ENCODE measurements at places on chromosomes 1 and 21.

GRCh38 chr1:92831368-92831761, 475 bp upstream of the RPL5 start:
- DNase-seq = no peak

- no peak for DNase-seq
Observed at GRCh38 chr1:207069858-207070506, 16.9 kb downstream of the PFKFB2 start.

DNA sequence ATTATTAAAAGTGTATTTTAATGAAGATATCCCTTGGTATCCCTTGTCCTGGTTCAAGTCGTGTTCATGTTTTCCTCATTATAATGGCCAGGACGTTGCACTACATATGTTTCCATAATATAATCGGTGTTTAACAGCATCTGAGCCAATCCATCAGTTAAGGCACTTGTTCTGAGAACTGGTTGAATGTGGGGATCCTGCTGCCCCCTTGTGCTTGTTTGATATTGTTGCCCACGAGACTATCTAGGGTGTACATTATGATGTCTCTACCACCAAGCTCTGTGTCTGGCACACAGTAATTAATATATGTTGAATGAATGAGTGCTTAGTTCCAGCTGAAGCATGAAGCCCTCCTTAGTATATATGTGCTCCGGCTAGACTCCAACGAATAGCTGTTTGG, 193.0 kb downstream of the CACNA1E start:
- peak; percentile 7 for DNase-seq

DNA sequence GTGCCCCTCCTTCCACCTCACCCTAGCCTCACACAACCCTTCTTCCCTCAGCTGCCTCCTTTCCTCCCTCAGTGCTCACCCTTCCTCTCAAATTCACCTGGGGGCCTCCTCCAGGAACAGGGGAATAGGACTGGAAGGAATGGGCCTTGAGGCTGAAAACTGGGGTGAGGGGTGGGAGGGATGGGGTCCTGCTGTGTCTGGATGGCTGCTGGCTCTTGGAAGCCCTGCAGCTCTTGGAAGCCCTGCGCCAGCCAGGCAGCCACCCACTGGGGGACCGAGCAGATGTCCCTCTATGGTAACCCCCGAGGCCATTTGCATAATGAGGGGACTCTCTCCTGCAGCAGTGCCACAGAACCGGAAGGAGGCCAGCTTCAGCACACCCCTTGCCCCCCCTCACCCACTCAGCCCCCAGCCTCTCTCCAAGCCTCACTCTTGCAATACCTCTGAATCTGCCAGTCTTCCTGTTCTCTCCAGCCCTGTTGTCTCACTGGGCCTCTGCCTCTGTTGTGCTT, 85.2 kb downstream of the KIRREL1 start:
- no peak for DNase-seq

DNA sequence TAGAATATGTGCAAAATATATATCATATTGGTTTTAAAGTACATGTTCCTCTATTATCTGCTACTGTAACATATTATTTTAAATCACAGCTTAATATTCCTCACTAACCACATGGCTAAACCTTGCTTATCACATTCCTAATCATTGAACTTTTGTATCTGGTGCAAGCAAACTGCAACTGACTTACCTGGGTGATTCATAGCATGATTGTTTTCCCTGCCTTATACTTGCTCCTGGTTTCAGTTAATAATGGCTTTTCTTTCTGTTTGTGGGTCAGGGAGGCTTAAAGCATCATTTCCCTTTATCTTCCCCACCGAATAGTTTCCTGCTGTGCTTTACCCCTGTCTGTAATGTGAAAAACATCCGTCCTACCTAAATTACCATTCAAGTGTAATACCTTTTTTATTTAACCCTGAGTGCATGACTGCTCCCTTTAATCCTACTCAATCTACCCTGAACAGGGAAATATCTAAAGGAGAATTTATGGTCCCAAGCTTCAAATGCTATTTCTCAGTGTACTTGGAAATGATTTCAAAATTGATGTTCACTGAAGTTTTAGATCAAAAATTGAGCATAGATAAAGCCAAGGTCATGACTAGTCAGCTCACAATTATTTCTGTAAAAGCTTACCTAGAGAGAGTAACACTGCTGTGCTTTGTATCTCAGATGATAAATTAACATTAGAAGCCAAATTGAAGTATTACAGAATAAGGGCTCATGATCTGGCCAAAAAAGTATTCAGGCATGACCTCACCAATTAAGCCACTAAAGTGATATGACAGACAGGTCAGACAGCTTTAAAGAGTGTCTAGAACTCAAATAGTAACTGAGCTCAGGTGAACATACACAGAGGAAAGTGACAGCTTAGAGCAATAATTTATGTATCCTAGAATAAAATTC, 507.1 kb downstream of the BRINP3 start:
- DNase-seq = no peak

- DNase-seq = no peak
Observed at GRCh38 chr21:41195311-41195710, 27.4 kb downstream of the BACE2 start.

DNA sequence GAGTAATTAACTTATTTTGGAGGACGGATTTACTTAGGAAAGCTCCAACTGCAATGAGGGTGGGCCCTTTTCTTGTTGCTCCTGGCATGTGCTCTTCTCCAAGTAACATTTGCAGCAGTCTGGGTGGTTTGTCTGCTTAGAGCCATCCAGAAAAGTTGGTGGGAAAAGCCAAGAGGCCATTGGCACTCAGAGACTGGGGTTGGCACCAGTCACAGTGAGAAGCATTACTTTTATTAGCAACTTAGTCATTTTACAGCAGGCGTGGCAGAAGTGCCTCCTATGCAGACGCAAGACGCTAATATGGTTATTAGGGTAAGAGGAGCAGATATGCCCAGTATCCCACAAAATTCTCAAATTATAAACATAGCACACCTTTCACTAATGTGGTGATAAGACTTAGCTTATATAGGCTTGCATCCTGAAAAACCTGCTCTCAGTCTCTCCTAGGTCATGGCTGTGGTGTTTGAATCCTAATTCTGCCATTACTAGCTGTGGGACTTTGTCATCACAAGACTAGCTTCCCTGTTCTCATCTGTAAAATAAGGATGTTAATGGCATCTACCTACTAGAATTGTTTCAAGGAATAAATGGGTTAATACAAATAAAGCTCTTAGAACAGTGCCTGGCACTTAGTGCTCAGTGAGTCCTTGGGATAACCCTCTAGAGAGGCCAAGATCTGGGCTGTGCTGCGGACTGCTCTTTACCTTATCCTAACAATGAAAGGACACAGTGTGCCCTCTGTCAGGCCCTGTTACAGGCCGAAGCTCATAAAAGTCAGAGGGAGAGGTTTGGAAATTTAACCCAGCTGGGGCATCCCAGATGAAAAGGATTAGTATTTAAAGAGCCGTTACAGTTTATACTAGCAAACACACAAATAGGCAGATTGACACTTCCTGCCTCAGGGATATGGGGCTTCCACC, 154.6 kb downstream of the ROR1 start:
- DNase-seq = no peak

GRCh38 chr21:31293986-31294385, 50.1 kb downstream of the TIAM1 start:
- no peak for DNase-seq

DNA sequence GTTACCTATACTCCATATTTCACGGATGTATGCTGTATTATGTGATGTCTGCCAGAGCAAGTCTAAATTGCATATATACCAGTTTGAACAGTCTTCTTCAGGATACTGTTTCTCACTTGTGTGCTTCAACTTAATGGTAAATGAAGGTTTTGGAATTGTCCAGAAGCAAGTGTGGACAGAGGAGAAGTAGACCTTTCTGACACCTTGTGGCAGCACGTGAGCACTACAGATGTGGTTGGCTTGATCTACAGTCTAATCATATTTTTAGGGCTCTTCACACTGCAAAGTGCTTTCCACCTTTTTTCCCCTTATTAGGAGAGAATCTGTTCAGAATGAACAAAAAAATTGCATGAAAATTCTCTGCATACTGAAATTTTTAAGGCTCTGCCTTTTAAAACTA, 10.9 kb downstream of the MORC3 start:
- no peak for DNase-seq

- DNase-seq = no peak
Observed at GRCh38 chr1:244236101-244236500, 185.0 kb downstream of the ZBTB18 start.

- no peak for DNase-seq
Observed at GRCh38 chr1:21594935-21595897, 73.9 kb downstream of the RAP1GAP start.

GRCh38 chr1:6121021-6121421, 59.1 kb downstream of the CHD5 start:
- no peak for DNase-seq

DNA sequence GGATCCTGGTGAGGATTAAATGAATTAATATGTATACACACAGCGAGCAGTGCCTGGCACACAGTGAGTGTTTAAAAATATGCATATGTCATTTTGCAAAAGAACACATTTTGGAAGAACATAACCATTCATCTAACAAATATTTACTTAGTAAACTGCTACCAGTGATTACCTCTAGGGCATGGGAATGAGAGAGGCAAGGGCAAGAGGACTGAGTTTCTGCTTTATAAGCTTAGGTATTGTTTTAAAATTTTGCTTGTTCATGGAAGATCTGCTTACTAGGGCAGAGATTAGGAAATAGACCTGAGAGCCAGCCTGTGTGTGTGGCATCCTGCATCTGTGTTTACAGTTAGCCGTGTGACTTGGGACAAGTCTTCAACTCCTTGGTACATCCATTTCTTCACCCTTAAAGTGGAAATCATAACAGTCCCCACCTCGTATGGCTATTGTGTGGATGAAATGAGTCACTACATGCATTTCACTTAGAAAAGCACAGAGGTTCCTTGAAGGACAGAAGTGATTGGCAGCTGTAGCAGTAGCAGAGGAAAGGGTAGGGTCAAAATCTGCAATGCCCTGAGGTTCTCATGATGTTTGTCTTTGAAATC, 198.5 kb upstream of the FMN2 start:
- no peak for DNase-seq

DNA sequence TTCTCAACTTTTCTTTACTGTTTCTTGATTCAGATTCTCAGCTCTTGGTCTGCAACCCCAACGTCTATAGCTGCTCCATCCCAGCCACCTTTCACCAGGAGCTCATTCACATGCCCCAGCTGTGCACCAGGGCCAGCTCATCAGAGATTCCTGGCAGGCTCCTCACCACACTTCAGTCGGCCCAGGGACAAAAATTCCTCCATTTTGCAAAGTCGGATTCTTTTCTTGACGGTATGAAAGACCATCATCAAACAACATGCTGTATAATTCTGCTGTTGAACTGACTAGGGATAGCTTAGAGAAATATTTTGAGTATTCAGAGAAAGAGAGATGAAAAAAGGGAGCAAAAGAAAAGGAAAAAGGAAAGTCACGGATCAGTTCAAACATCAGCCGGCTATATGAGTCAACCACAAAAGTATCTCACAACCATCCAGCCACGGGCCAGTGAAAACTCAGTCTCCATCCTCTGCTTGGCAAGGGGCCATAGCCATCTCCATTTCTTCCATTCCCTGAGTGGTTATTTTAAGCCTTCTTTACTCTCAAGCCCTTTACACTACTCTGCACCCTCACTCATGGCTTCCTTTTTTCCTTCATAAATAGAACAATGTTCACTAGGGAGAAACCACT, 14.1 kb downstream of the DNASE2B start:
- DNase-seq = no peak

DNA sequence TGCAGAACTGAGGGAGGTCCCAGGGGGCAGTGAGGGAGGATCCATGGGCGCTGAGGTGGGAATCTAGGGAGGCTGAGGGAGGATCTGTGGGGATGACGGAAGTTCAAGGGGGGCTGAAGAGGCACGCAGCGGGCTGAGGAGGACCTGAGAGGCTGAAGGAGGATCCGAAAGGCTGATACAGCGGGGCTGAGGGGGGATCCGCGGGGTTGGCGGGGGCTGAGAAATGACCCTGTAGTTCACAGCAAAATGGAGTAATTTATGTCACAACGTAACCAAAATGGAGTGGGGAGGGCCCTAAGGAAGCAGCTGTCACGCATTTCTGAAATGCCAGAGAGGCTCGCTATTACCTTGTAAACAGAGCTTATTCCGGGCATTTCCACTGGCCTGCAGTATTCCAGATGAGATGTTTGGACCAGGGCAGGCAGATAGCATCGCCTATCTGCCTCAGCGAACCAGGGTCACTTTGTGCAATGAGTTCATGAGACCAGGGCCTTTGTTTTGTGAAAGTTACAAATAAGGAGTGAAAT, 926 bp upstream of the MRPL55 start:
- DNase-seq = no peak

GRCh38 chr1:219761208-219761860, 148.4 kb upstream of the ZC3H11B start:
- no peak for DNase-seq

- DNase-seq = no peak
Observed at GRCh38 chr21:42093186-42093585, 22.1 kb downstream of the UMODL1 start.

DNA sequence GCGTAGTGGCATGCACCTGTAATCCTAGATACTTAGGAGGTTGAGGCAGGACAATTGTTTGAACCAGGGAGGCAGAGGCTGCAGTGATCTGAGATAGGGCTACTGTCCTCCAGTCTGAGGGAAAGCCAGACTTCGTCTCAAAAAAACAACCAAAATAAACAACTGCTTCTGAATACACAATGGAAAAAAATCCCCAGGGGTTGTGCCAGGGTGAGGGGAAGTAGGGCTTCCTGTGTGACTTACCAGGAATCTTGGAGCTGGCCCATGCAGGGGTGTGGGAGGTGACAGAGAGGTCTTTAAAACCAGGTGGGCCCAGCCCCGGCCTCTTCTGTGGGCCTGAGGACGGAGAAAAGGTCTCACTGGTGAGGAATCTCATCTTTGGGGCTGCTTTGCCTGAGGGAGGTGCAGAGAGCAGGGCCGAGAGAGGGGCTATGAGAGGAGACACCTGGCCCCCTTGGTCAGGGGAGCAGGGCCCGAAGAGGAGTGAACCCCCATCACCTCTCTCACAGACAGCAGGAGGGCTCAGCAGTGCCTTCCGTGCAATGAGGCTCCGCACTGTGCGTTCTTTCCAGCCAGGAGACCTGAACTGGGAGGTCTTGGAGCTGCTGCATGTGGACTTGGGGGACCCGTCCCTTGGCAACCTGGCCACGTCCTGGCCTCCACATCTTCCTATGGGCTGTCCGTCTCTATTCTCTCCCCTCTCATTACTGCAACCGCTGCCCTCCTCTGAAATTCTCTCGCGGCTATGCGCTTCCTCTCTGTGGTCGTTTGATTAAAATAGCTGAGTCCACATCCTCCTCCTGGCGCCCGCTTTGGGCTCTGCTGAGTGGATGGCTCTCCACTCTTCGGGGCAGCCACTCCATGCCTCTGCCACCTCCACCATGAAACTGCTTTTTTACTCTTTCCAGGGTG, 10.7 kb downstream of the PLA2G5 start:
- DNase-seq = no peak
